ENCODE measurements at places on chromosomes 4 and X.

GRCh38 chr4:140808256-140808655 is 52.1 kb upstream of the TBC1D9 start:
- no peak for DNase-seq

DNA sequence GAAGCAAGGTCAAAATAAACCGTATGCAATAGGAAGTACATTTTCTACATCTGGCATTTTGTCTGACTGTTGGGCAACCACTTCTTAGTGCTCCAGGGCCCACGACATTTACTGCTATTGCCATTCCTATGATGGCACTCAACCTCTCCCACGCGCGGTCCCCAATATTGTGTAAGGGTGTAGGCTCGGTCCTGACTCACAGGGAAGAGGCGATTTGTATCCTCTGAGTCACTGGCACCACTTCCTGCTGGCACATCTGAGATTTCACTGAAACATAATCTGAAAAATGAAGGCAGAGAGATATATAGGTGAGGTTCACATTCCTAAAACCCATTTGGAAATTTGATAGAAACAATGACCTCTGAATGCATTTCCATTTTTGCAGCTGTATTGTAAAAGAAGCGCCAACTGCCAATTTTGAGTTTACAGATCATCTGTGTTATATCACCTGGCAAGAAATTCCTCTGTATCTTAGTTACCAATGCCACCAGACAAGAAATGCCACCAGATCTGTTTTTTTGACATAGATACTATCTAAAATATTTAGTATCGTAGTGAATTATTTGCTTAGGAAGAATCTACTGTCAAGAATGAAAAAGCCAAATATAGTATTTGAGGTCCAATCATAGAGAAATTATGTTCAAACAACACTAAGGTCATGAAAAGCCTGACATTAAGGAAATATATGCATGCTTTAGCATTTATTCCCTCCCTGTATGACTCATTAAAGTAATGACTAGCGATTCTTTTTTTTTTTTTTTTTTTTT is 9.8 kb downstream of the EREG start:
- DNase-seq, result peak; percentile 26

DNA sequence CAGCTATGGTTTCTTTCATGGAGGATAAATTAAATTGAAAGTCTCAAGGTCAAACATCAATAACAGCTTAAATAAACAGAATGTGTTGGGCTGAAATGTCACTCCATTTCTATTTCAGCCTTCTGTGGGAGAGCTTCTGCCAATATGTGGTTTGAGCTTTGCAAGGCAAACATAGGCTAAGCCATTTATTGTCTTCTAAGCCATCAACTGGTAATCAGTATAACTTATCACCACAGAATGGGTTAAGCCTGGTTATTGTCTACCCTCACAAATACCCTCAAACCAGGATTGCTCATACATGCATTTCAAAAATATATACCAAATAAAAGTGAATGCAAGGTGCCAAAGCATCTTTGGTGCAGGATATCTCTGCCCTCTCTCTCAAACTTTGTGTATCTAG is 52.7 kb downstream of the GABRB1 start:
- no peak for DNase-seq

DNA sequence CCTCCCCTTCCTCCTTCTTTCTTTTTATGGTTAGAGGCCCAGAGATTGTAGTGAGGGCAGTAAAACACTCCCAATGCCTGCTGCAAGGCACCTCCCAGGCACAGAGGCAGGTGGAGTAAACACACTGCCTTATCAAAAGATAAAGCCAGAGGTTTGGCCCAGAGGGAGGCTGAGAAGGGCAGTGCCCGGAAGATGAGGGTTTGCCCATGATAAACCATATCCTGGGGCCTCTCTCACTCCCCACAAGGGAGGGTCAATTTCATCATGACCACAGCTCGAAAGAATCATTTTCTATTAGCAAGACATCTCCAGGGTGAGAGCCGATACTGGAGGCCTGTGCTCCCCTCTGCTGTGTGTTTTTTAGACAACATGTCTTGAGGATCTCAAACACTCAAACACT is 98.5 kb upstream of the FAM9C start:
- no peak for DNase-seq

DNA sequence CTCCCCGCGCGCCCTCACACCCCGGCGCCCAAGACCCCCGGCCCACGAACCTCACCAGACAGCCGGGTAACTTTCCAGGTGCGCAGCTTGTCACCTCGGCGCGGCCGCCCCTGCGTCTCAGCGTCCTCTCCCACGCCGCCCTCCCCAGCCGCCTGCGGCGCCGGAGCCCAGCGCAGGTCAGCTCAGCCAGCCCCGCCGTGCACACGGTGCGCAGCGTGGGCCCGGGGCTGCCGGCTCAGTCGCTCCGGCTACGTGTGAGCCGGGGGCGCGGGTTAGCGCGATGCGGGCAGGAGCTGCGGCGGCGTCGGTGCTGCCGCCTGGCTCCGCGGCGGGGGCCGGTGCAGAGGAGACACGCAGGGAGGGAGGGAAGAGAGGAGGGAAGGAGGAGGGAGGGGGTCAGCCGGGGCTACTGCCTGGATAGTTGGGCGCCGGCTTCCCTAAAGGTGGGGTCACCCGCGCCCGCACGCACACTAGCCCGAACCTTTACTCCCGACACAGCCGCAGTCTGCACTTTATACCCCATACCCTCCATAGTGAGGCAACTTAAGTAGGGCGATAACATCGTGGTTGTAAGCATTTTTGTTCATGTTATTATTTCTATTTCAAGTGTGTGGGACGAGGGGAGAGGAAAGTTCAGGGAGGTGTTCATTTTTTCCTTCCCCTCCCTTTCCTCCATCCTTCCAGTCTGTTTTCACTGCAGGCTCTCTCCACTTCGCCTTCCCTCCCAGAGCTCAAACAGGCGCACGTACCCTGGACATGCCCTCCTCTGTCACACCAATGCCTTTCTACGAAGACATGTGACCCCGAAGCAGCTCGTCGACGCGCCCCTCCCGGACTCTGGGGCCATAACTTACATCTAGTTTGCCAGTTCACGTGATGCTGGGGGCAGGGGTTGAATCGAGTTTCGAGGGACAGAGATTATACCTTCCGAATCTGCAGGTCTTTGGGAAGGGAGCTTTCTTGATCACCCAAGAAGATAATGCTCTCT is at the start of gene PRKG2:
Gene PRKG2, minus strand, starts transcription at position 342 of the 988 bp plus-strand sequence. CDS start 10,175 bp downstream, outside the sequence.
- DNase-seq, result no peak

- DNase-seq, result no peak
These were observed 42.9 kb downstream of the F8 start for GRCh38 chrX:154979629-154980028.

GRCh38 chr4:153788413-153789276 is at the start of gene SFRP2:
TSS of gene SFRP2 (minus strand) at chr4:153789083. CDS start at chr4:153788835, 248 bp downstream.
- DNase-seq, result no peak

- no peak for DNase-seq
These were observed 435.2 kb upstream of the AMOT start for GRCh38 chrX:113275804-113276203.

GRCh38 chrX:87846956-87847355 is 329.4 kb downstream of the KLHL4 start:
- no peak for DNase-seq

DNA sequence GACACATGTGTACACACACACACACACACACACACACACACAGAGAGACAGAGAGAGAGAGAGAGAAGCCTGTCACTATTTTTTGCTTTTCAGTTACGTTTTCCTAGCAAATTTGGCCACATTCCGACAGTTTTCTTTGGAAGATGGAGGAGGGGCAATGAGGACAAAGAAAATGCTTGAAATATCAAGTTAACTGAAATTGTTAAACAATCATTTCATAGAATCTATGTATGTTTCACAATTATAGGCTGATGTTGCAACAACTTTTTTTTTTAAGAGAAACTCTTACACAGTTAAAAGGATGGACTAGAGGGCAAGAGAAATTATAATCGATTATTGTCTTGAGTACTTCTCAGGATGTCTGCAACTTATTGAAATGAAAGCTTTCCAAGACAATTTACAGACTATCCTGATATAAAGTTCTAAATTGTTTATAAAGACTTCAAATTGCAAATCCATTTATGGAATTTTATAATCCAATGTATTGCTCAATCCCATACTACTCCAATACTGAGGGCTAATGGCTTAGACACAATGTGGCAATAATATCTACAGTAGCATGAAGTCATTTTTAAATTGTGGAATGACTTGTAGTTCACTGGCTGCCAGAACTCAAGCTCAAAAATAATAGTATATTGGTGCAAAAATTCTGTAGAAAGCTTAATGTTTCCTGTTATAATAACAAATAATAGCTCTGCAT is 647.0 kb upstream of the PCDH7 start:
- DNase-seq, result no peak

DNA sequence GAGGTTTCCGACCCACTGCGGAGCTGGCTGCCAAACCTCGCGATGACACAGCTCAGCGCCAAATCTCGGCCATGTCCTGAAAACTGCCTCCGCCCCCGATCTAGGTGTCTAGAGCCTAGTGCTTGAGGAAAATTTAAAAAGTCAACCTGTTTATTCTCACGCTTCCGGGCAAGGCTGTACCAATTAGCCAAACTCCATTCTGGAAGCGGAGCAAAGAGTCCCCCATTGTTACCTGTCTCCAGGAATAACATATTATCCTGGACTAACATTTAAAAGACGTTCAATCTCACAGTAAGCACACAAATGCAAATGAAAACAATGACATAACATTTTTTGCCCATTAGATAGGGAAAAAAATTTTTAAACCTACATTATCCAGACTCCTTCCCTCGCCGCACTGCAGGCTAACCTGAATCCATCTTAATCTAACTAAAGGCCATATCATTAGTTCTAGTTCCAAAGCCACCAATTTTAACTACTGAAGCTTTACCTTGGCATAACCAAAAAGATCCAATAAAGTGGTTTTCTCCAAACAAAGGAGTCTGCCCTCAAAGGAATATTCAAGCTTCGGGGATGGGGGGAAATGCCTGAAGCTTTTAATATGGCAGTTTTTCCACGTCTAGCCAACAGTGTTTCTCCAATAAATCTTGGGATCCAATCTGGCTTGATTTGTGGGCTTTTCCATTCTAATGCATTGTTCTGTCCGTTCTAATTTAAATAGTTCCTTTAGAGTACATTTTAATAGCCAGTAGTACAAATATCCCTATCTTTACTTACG is 1.9 kb downstream of the HUWE1 start:
- no peak for DNase-seq

GRCh38 chrX:110180928-110181310 is 137.0 kb downstream of the AMMECR1 start:
- peak; percentile 28 for DNase-seq

DNA sequence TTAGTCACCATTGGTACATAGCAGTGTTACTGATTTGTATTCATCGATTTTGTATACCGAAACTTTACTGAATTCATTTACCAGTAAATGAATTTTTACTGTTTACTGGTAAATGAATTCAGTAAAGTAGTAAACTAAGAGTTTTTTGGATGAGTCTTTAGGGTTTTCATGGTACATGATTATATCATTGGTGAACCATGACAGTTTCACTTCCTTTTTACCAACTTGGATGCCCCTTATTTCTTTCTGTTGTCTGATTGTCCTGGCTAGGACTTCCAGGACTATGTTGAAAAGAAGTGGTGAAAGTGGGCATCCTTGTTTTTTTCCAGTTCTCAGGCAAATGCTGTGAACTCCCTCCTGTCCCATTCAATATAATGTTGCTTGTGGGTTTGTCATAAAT is 494.9 kb downstream of the GALNTL6 start:
- no peak for DNase-seq

- no peak for DNase-seq
These were observed 15.6 kb downstream of the CXorf66 start for GRCh38 chrX:139949703-139950102.

- no peak for DNase-seq
These were observed 586 bp downstream of the BCAP31 start for GRCh38 chrX:153723351-153724251.

- no peak for DNase-seq
These were observed 171.2 kb downstream of the AMELX start for GRCh38 chrX:11464380-11464779.

DNA sequence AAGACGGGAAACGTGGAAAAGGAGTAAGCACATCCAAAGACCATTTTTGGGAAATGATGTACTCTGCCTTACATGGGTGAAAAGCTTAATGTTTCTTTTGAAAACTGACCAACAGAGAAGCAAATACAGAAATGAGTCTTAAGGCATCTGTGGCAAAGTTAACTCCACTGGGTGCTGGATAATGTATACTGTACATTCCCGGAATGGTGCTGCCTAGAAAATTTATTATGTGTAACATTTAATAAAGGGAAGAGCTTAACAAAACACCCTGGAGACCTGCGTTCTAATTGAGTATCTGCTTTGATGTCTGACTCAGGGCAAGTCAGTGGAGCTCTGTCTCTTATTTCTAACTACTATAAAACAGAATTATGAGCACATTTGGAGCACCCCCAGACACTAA is 230.2 kb downstream of the MID1 start:
- DNase-seq, result no peak

DNA sequence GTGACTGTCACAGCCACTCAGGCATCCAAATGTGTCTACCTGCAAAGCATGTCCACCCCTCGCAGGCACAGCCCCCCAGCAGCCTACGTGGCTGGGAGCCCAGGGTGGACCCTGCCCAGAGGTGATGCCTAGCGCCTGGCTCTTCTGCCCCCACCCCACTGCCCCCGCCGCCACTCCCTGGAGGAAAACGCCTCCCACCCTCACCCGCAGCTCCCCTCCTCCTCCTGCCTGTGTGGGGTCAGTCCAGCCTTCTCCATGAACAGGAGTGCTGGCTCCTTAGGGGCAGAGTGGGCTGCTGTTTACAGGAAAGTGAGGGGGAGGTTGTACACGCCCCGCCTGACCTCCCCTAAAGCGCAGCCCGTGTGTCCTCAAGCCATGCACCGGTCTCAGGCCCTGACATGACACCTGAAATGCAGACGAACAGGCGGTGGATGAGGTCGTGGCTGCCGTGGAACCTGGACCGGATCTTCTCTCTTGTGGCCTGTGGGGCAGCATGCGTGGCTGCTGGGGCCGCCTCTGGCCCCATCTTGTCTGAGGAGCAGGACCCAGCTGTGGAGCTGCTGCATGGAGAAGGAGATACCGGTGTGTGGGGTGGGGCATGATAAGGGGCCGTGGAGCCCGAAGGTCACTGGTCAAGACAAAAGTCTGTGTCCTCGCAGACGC is 11.9 kb upstream of the MXD4 start:
- DNase-seq, result no peak

- DNase-seq, result no peak
These were observed 34.9 kb downstream of the HMX1 start for GRCh38 chr4:8836664-8837171.

GRCh38 chr4:7956270-7956808 is 16.7 kb upstream of the AFAP1 start:
- DNase-seq, result no peak

DNA sequence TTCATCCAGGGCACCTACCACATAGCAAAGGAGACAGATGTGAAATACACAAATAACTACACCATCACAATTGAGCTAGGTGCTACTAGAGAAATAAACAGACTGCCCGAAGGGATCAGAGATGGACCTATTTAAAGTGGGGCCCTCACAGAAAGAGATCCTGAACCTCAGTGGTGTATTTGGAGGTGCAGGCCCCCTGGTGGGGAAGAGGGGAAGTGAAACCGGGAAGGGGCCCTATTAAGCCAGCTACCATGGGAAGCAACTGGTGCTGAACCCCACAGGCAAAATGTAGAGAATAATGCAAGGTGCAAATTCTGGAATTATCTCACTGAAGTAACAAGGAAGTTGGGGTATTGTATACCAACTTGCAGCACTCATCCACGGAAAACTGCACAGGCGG is 78.6 kb upstream of the FAM9A start:
- DNase-seq, result no peak

- DNase-seq, result no peak
These were observed 520.5 kb downstream of the PPARGC1A start for GRCh38 chr4:23369331-23369730.

Data from AG04449 (cell line).